ENCODE measurements at places on chromosomes 11 and 22. TPM values are rescaled to one million over a fixed set of nuclear protein-coding genes. Genes with fewer than 3 reads are reported as not detected.

The CADM1 gene
- 6.5 TPM for total RNA-seq

The SMTNL1 gene
- not detected for total RNA-seq

The GTF2H1 gene
- 95.4 TPM for total RNA-seq

The SMIM35 gene
- not detected for total RNA-seq

The TRIM48 gene
- not detected for total RNA-seq

The CASP5 gene
- not detected for total RNA-seq

The TMEM121B gene
- 0.15 TPM for total RNA-seq

The PYGM gene
- total RNA-seq, result 1.3 TPM

The SHANK3 gene
- 1.5 TPM for total RNA-seq

The KCNC1 gene
- 0.17 TPM for total RNA-seq

The VWCE gene
- total RNA-seq, result 8.4 TPM

The SPTBN2 gene
- total RNA-seq, result 1.2 TPM

The MUC15 gene
- total RNA-seq, result not detected

The OR2AG1 gene
- not detected for total RNA-seq

The OR6T1 gene
- not detected for total RNA-seq

Measured in smooth muscle cell of trachea (primary cell).